ENCODE measurements at places on chromosomes 2 and 18.
A peak's percentile ranks its signal among the peaks of the same experiment; 100 is the strongest.

DNA sequence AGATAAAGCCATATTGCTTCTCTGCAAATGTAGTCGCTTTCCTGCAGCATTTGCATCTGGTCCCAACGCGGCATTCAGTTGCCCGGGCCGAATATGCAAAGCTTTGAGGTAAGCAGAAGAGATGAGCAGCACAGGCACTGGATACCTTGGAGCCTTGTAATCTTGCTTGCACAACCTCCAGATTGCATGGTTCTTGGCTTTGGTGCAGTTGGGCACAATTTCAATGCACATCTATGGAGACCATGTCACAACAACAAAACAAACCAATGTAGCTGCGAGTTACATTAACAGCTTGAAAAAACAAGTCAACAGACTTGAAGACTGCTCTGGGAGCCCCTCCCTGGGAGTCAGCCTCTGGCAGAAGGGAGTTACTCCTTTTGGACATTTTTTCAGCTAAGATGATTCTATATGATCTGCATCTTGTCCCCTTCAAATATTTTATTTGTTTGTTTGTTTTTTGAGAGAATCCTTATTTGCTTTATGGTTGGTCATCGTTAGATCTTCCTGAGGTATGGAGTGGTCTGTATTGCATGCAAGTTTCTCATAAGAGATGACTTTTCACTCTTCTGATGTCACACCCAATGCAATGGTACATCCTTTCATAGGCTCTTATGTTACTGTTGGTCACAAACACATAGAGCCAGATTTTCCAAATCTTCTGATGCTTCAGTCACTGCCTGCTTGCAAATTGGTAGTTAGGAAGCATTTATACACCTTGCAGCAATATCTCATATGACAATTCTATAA lies 113.5 kb downstream of the EFEMP1 start:
- DNase-seq: no peak

DNA sequence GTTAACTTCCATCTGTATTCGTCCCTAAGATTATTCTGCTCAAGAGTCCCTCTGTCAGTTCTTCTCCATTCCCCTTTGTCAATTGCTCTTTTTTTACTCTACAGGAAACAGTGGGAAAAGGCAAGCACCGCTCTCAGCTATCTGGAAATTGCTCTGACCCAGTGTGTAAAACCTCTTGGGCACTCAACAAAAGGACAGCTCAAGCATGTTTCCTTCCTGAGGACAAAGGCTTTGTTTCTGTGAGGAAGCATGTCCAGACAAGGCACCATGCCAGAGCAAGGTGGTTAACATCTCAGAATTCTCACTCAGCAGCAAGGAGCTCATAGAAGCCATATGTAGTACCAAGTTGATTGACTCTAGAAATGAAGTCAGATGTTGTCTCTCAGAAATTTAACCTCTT lies 735.6 kb downstream of the TSN start:
- no peak for DNase-seq

DNA sequence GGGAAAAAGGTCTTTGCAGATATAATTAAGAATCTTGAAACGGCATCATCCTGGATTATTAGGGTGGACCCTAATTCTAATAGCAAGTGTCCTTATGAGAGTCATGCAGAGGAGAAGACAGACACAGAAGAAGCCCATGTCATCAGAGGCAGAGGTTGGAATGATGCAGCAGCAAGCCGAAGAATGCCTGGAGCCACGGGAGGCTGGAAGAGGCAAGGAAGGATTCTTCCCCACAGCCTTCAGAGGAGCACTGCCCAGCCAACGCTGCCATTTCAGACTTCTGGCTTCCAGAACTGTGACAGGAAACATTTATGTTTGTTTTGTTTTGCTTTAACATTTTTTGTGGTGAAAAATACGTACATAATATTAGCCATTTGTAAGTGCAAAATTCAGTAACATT lies 72.3 kb downstream of the MCFD2 start:
- DNase-seq: no peak

- DNase-seq: no peak
Measured at GRCh38 chr2:113822087-113822815, 65.8 kb upstream of the SLC35F5 start.

DNA sequence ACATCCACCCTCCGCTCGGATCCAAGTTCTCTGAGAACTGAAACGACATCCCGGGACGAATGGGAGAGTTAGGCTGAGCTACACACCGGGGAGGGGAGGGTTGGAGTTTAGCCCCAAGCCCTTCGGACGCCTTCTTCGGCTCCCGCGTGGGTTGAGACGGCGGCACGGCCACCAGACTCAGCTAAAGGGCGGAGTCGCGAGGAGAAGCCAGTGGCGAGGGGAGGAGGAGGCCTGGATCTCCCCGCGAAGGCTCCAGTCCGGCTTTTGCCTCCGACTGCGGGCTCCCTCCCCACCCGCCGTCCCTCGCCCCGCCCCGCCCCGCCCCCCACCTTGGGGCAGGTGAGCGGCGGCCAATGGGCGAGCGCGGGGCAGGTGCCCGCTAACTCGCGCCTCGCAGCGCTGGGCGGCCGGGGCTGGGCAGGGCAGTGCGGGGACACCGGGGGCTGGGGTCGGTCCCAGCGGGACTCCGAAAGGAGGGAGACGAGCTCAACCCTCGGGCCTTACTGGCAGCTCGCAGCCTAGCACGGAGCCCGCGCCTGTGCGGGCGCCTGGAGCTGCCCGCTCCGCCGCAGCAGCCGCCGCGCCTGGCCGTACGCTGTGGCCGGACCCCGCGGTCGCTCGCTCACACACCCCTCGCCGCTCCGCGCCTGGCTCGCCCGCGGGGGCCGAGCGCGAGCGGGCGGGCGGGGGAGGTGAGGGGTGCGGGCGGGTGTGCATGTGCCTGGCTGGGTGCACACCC lies at the start of gene EMX1:
Gene EMX1 (plus strand): TSS at position 382 of the 739 bp plus-strand sequence. CDS start 334 bp downstream, at position 716.
- DNase-seq: no peak

- DNase-seq: no peak
Measured at GRCh38 chr2:233365861-233366520, 11.7 kb downstream of the DGKD start.

GRCh38 chr2:1691366-1691765 lies 52.9 kb downstream of the PXDN start:
- DNase-seq: no peak

DNA sequence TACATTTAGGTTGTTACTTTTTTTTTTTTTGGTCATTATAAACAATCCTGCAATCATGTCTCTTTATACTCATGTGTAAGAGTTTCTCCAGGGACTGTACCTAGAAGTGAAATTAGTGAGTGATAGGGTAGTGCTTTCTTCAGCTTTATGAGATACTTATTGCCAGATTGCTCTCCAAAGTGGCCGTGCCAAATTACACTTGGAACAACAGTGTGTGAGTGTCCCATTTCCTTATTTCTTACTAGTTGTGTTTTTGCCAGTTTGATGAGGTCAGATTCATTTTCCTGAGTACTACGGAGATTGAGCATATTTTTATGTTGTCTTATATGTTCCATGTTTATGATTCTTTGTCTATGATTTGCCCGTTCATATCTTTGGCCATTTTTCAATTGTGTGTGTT lies 39.2 kb downstream of the GALNT1 start:
- no peak for DNase-seq

DNA sequence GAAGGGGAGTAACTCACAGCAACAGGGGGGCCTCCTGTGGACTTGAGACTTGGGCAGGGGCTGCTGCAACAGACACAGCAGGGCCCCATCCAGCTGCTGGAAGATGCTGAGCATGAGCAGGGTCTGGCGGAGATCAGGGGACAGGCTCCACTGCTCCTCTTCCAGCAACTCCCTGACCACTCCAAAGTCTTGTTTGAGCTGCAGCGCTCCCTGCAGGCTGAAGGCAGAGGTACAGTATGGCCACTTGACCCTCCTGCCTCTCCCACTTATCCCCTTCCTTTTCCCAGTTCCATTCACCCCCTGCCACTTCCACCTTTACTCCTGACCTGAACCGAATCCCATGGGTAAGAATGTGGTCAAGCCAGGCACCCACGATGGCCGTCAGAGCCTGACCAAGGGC lies 2.4 kb upstream of the MRPL53 start:
- DNase-seq: no peak

GRCh38 chr18:44273298-44273697 lies 407.4 kb upstream of the SETBP1 start:
- no peak for DNase-seq

DNA sequence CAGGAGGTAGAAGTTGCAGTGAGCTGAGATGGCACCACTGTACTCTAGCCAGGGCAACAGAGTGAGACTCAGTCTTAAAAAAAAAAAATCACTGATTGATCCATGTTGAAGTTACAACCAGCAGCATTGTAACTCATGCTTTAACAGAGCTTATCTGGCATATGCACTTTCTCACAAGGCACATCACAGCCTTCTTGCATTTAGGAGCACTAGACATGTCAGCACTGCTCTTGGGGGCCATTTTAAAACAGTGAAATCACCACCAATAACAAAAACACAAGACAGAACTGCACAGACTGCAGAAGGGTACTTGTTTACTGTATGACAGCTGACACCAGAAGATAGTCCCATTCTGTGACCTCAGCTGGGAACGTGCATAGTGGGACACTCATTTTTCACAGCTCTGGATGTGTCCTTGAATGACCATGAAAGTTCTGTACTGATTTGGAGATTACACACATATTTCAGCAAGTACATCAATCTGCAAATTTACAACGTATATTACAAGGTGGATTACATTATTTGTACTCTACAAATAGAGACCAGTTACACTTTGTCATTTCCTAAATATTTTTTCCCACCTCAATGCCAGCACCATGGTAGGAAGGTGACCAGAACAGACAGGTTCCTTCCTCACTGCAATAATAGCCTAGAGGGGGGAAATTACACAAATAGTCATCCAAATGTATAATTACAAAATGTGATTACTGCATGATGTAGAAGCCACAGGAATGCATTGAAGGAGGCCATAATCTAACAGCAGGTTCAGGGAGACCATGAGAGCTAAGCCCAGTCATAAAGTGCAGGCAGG lies 35.1 kb downstream of the CCBE1 start:
- DNase-seq: no peak

DNA sequence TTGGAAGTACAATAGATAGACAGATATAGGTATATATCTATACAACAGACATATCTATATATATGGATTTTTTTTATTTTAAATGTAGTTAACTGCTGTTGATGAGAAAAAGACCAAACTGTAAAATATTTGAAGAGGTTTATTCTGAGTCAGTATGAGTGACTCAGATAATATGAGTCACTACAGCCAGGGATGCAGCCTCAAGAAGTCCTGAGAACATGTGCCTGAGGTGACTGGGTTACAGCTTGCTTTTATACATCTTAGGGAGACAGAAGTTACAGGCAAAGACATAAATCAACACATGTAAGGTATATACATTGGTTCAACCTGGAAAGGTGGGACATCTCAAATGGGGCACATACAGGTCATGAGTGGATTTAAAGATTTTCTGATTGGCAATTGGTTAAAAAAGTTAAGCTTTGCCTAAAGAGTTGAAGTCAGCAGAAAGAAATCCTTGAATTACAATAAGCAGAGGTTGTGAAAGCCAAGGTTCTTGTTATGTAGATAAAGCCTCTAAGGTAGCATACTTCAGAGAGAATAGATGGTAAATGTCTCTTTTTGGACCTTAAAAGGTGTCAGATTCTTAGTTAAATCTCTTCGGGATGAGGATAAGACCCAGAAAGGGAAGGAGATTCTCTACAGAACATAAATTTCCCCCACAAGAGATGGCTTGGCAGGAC lies 149.9 kb downstream of the RBM43 start:
- DNase-seq: no peak

- no peak for DNase-seq
Measured at GRCh38 chr18:48885924-48886400, 64.8 kb downstream of the SMAD7 start.

- no peak for DNase-seq
Measured at GRCh38 chr2:6336752-6337471, 528.8 kb downstream of the CMPK2 start.

GRCh38 chr2:101983486-101983885 lies 8.3 kb upstream of the IL1R2 start:
- no peak for DNase-seq

DNA sequence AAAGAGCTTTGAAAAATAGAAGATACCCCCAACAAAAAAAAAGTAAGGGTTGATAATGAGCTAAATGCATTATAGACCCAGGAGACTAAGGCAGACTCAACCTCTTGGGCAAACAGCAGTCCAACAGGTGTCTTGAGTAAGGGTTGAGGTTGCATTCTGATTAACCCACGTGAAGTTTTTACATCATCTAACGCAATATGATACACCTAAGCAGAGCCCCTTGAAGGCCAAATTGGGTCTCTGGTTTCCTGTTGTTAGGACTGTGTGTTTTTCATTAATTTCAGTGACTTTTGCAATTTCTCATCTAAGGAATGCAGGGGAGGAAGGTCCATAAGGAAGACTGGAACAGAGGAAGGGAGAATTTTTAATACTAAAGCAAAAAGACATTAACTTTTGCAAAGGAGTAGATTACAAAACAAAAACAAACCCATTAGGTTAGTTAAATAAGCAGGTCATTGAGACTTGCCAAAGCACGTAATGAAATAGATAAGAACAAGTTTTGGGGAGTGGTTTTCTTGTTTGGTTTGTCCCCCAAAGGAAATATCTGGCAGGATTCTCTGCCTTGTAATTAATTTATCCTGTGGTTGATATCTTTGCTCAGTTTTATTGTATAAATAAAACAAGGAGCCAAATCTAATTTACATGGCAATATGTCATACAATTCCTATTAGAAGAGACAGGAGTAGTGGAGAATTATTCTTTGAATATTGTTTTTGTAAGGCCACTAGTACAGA lies 244.3 kb downstream of the ETAA1 start:
- no peak for DNase-seq

DNA sequence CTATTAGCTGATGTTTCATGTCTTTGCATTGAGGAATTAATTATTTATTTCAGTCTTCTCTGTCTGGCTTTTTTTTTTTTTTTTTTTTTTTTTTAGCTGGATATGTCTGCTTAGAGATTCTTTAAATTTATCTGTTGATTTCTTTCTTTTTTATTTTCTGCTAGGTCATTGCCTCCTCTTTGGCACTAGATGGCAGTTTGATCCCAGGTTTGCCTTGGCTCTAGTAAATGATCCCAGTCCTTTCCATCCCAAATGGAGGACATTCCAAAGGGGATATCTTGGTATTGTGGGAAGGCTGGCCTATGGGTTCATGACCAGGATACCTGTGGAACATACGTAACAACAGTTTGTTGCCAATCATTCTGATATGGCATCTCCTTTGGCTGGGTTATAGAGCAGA lies 339.5 kb upstream of the GCFC2 start:
- DNase-seq: no peak

GRCh38 chr2:28333606-28334526 lies 58.8 kb upstream of the FOSL2 start:
- no peak for DNase-seq

GRCh38 chr18:30406728-30407127 lies 635.8 kb downstream of the DSC3 start:
- peak; percentile 13 for DNase-seq

- DNase-seq: no peak
Measured at GRCh38 chr2:32882816-32883810, 63.6 kb upstream of the LTBP1 start.

GRCh38 chr2:231597014-231597611 lies 4.4 kb downstream of the TEX44 start:
- DNase-seq: no peak

DNA sequence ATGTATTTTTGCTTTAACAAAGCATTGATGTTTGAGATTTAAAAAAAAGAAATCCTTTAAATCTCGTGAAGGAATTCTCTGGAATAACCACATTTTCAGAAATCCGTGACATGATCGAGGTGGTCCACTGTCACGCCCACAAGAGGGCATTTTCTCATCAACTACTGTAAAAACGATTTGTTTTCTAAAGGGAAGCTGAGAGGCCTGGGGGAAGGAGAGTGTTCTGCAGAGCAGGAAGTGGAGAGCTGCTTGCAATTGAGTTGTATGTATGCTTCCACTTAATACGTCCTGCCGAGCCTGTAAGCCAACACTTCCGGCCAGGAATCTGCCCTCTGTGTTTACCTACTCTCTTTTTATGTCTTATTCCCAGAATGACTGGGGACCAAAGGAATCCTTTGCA lies 19.4 kb downstream of the KLHL29 start:
- DNase-seq: peak; percentile 37

Data from KG1 (cell line).